Glomerular endothelial cell (primary cell): ENCODE measurements at places on chromosomes 5 and 9. TPM values are rescaled to one million over a fixed set of nuclear protein-coding genes. Genes with fewer than 3 reads are reported as not detected.

MUSK gene
- total RNA-seq = not detected in 2 replicates

C5 gene
- total RNA-seq = 0.29 and 1.7 TPM in 2 replicates

PCDHB3 gene
- 0.23 and 0.58 TPM in 2 replicates for total RNA-seq

SOHLH1 gene
- total RNA-seq = 0.39 TPM in 1 of 2 replicates, not detected in the other

POLR3G gene
- 7.9 and 15.1 TPM in 2 replicates for total RNA-seq

RFESD gene
- total RNA-seq = 0.29 and 2.9 TPM in 2 replicates

DNA sequence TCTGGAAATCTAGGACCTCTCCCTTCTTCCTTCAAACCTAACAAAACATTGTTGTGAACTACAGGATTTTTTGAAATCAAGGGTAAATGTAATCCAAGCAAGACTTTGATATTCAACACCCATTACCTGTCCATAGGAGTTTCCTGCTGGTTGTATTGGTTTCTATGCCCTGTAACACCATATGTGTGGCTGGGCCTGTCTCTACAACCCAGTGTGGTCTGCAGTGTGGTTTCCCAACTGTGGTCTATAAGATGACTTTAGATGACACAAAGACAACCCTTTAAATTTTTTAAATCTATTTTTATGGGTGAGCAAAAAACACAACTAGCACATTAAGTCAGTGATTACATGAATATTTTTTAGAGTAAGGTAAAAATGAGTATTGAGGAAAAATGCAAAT lies 93.1 kb downstream of the SMIM15 start:
- no peak for DNase-seq

GRCh38 chr5:17183831-17184230 lies 33.6 kb upstream of the BASP1 start:
- no peak for DNase-seq

GRCh38 chr5:56549096-56549886 lies 266.1 kb upstream of the MAP3K1 start:
- DNase-seq = no peak

- DNase-seq = no peak
Observed at GRCh38 chr5:179378441-179379271, 33.4 kb upstream of the ADAMTS2 start.

- DNase-seq = no peak
Observed at GRCh38 chr9:128892221-128892921, 10.4 kb downstream of the LRRC8A start.

DNA sequence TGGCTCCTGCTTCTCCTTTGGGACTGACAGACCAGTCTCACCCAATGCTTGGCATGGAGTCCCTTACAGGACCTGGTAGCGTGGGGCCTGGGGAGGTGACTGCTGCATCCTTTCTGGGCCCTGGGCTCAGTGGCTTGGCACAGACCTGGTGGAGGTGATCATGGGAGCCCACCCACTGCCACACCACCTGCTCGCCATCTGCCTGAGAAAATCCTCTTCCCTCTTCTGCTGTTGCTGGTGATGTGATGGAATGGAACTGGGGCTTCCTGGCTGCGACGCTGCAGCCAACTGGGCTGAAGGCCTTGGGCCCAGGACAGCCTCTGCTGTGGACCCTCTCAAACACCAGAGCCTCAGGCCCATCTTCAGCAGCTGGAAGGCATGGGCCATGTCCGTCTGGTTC lies 122.5 kb upstream of the PANK3 start:
- DNase-seq = no peak
